ENCODE measurements at places on chromosomes 5 and 9.

DNA sequence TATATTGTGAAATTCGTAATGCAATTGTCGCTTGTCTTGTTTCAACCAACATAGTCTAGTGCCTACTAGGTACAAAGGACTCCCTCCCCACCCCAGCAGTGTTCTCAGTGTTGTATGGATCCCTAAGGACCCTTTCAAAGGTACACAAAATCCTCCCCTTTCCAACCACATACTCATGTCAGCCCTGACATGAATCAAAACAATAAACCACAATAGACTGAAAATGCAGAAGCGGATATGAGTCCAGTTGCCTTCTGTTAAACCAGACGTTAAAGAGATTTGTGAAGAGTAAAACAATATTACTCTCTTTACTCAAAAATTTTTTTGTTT, 82.4 kb upstream of the IFNK start:
- DNase-seq = no peak

DNA sequence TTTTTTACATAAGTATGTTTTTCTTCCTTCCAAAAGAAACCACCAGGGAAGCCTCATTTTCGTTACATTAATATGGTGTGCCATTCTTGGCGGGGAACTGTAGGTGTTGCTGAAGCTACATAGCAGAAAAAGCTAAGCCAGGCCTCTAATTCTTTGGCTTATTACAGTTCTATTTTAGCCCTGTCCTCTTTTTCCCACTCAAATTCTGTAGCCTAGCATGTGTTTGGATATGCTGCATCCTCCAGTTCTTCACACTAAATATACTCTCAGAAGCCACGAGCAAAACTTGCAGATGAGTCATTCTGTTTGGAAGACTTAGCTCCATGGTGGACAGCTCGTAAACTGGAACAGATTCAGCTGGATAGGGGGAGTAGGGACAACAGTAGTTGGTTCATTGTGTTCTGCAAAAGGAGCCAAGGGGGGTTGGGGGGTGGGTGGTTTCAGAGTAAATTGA, 369.4 kb downstream of the TMEM161B start:
- DNase-seq = no peak

DNA sequence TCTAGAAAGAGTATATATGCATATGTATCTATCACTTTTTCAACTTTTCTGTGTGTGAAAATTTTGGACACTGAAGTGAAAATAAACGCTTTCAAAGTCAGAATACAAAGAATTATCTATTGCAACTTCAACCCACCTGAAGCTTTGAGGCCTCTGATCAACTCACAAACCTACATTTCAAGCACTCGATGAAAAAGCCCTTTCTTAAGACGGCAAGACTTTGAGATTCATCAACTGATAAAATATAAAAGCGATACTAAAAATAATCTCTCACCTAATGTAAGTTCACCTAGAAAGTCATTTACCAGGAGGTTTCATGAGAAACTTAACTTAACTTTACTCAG, 1.2 kb downstream of the GOLPH3 start:
- DNase-seq = no peak

GRCh38 chr9:120688758-120689157, 25.5 kb downstream of the MEGF9 start:
- DNase-seq = no peak

GRCh38 chr5:93313672-93314071, 267.3 kb downstream of the NR2F1-AS1 start:
- DNase-seq = no peak

- DNase-seq = no peak
Observed at GRCh38 chr9:92974161-92974661, 26.9 kb downstream of the FGD3 start.

GRCh38 chr9:126705767-126706697, 92.3 kb downstream of the LMX1B start:
- peak; percentile 67 for DNase-seq

DNA sequence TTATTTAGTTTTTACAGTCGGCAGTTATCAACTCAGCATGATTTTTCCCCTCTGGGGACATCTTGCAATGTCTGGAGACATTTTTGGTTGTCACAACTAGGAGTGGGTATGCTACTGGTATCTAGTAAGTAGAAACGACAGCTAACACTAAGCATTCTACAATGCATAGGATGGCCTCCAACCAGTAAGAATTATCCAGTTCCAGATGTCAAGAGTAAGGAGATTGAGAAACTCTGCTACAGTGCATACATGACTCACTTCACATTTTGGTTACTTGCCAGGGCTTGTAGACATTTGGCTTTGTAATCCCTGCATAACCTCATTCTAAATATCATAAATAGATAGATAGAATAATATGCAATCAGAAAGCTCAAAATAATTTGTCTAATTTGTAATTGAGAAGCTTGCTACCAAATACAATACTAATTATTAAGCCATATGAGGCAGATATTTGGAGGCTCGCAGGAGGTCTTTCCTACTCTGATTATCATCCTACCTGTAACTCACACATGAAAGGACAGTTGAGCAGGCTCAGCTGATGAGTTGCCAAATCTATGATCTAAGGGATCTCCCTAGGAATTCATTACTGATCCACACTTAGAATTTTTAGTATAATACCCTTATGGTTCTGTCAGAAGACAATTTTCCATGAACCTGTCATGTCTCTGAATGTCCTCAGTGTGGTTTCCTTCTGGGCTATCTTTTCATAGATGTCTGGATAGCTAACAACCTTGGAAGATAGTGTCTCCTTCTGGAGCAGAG, 346.9 kb upstream of the TLE4 start:
- DNase-seq = no peak

- DNase-seq = no peak
Observed at GRCh38 chr9:75432386-75432785, 344.1 kb downstream of the OSTF1 start.

DNA sequence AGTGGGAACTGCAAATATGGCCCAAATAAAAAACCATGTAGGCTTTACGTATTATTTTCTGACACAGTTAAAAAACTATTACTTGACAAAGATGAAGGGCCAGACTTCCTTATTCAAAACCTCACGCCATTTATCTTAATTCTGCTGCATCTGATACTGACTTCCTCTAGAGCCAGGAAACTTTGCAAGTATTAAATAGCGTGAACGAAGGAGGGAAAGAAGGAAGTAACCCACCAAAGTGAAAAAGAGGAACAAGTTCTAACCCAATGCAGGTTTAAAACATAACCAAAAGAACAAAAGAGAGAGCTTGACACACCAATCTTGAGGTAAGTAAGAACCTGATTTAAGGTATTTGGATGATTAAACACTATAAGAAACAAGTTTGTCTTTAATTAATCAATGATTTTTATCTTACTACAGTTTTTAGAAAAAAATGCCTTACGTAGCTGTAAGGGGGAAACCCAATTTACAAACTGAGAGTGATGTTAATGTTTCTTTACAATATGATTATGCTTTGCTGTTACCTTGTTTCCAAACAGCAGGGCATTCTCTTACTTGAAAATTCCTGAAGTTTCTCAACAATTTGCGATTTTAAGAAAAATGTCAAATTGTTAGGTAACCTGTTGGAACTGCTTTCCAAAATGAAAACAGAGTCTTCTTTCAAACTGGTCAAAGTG, at the start of gene GAPT:
Gene GAPT (plus strand): TSS at position 220 of the 677 bp plus-strand sequence. CDS start 3,102 bp downstream, outside the sequence.
- no peak for DNase-seq

DNA sequence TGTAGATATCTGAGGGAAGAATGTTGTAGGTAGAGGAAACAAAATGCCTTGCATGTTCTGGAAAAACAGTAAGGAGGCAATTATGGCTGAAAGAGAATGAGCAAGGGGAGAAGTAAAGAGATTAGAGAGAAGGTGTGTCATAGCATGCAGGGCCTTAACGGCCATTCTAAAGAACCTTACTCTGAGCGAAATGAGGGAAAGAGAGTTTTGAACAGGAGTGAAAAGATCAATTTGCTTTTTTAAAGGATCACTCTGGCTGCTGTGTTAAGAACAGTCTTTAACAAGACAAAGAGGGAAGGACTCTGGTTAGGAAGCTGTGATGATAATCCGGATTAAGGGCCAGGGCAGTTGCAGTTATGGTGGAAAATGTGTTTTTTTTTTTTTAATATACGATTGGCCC, 22.6 kb downstream of the PTBP3 start:
- no peak for DNase-seq

- DNase-seq = no peak
Observed at GRCh38 chr9:131492070-131492469, 10.6 kb upstream of the POMT1 start.

DNA sequence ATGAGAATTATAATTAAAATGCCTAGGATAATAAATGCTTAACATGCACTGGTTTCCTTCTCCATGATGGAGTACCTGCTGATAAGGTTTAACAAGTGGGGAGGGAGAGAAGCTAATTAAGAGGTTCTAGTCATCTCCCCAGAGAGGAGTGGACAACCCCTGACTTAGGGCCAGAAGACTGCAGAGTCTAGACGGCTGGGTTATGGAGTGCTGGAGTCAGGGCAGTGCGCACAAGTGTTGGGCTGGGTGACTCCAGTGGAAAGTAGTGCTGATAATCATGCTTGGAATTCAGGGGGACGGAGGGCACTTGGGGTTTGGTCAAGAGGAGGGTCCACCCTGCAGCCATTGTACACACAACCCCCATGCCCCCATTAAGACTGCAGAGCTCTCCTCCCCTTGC, 32.8 kb upstream of the TGFBI start:
- DNase-seq = no peak

GRCh38 chr5:43305948-43306565, 7.2 kb downstream of the HMGCS1 start:
- no peak for DNase-seq

- DNase-seq = no peak
Observed at GRCh38 chr9:106622164-106622487, 240.8 kb upstream of the ZNF462 start.

- DNase-seq = no peak
Observed at GRCh38 chr9:108108852-108109448, 619.4 kb upstream of the KLF4 start.

DNA sequence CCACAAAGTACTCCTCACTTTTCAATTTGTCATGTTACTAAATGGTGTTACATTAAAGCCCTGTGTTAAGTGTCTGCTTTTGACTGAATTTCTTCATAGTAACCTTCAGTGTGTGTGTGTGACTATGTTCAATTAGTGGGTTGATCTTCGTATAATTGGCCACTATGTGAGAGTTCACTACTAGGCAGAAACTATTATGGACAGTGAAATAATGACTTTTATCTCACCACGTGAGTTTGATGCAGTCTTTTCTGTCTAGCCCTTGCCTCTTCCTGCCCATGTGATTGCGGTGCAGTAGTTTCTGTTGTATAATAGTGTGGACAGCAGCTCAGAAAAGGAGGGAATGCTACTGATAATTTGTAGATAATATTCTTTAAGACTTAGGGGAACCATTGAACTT, 1.8 kb upstream of the MAML1 start:
- no peak for DNase-seq

DNA sequence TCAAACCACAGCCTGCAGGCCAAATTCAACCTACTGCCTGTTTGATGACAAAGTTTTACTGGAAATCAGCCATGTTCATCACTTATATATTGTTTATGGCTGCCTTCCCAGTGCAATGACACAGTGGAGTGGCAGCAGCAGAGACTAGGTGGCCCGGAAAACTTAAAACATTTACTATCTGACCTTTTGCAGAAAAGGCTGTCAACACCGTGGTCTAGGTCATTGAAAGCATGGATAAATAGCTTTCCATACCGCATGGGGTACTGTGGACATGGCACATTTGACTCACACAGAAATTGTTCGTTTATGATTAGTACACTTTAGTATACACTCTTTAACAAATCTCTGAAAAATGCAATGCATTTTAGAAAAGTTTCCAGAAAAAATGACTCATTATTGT, 298.3 kb upstream of the EFNA5 start:
- no peak for DNase-seq

GRCh38 chr5:122163121-122164069, 34.0 kb downstream of the ZNF474 start:
- DNase-seq = no peak

- no peak for DNase-seq
Observed at GRCh38 chr5:34977934-34978613, 48.7 kb downstream of the DNAJC21 start.

DNA sequence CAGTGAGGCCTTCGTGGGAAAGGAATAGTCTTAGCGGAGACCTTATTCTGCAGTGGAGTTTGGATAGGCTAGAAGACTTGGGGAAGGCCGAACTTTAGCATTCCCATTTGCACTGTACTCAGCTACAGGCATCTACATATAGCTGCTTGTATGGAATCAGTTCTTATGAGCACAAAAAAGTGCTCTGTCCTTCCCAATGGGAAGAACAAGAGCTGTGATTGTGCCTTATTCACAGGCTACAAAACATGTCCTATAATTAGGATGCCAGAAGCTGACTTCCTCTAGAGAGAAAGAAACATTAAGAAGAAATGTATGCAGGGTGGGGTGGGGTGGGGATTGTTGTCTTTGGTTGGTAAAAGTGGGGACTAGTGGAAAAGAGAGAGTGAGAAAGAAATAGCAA, 154.7 kb downstream of the ATP10B start:
- DNase-seq = no peak

DNA sequence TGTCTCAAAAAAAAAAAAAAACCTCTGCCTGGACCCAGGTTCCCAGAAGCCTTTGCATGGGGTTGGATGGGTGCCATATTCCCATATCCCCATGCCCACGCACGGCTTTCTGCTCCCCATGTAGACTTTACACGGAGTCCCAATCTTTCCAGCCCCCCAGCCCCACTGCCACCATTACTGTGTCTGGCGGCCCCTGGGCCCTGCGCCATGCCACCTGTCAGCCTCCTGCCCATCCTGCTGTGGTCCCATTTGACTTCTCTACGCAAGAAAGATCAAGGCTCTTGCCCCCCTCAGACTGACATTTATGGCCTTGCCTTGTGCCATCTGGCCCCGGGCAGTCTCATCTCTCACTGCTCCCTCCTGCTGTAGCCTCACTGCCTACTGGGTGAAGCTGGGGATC, 6.5 kb upstream of the AK1 start:
- no peak for DNase-seq

DNA sequence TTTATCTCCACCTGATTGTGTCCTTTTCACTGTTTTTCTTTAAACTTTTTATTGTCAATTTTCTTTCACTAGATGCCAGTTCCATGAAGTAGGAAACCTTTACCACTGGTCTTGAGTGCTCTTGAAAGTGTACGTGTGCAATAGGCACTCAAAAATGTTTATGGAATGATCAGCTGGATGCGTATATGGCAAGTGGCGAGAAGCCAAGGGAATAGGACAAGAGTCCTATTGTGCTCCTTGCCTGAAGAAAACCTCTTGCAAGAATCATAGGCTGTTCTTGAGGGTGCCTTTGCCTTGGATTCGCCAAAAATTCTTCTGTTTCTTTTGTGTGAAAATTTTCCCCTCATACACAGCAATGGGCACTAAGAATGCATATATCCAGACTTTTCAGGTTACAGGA, 97.7 kb downstream of the GHR start:
- DNase-seq = no peak

- peak; percentile 77 for DNase-seq
Observed at GRCh38 chr9:125829743-125830142, 82.6 kb downstream of the PBX3 start.

DNA sequence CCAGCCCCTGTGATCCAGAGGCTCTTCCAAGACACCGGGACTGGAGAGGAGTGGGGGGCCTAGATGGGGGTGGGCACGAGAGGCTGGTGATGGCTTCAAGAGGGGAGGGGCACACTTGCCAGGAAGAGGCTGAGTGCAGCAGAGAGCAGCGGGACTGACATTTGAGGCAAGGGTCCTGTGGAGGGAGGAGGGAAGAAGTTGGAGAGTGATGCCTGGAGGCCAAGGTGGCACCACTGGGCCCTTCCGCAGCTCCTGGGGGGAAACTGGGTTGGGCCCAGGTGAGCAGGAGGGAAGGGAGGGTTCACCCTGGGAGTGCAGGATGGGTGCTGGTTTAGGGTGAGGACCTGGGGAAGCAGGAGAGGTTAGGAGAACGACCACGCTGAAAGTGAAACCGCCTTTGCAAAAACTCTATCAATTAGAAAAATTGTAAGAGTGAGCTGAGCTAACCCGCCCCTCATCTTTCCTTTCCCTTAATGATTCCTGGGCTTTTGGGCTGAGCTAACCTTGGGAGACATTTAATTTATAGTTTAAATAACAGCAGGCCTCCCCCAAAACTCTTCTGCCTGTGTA, 26.2 kb downstream of the ABO start:
- DNase-seq = no peak
